Frontal cortex (tissue), 4 donors: ENCODE measurements at places on chromosomes 6 and 20. TPM values are rescaled to one million over a fixed set of nuclear protein-coding genes. Genes with fewer than 3 reads are reported as not detected.
A peak's percentile ranks its signal among the peaks of the same experiment; 100 is the strongest.

Gene BPIFA1
- not detected for total RNA-seq

Gene SCRT2
- total RNA-seq, result 1.6 TPM

GRCh38 chr6:72218125-72218524, 331.8 kb downstream of the RIMS1 start:
- peak; percentile 1 for DNase-seq

GRCh38 chr6:127907960-127908640, 7.2 kb upstream of the THEMIS start:
- no peak for DNase-seq

- DNase-seq, result no peak
These were observed 233.6 kb downstream of the PRKN start for GRCh38 chr6:162493917-162494316.

Gene GPX5
- total RNA-seq, result not detected
